NCI-H1092 (cell line): ENCODE measurements at places on chromosomes 5 and 9.

DNA sequence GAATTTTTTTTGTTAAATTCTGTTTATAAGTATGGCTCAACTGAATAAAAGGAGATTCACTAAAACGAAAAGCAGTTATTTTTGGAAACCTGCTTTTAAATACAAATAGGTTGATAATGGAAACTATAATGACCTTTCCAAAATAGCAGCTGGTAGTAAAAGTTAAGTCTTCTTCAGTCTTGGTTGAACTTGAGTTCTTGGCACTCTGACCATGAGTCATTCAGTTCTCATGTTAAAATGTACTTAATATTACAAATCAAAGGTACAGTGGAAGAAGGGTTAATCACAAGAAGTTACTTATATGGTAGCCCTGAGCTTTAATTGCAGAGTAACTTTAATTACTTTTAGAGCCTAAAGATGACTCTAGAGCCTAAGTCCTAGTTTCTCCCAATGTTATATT, 62.1 kb downstream of the KLF9 start:
- no peak for DNase-seq

GRCh38 chr5:180119031-180119902, 47.7 kb upstream of the RNF130 start:
- DNase-seq, result no peak

DNA sequence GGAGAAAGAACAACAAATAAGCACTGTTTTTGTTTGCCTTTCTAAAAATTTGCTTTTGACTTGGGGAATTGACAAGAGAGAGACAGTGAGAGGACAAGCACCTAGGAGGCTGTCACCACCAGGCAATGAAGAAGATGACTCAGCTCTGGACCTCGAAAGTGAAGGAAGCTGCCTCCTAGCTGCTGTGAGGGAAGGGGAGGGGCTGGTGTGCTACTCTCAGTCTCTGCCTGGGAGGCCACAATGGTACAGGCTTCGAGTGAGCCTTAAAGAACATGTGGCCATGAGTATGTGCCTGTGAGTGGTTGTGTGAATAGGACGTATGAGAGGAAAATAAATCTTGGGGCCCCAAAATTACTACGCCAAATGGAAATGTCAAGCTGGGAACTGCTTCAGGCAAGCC, 7.1 kb upstream of the PLK2 start:
- no peak for DNase-seq

- no peak for DNase-seq
Measured at GRCh38 chr9:37801287-37801850, 772 bp downstream of the DCAF10 start.

DNA sequence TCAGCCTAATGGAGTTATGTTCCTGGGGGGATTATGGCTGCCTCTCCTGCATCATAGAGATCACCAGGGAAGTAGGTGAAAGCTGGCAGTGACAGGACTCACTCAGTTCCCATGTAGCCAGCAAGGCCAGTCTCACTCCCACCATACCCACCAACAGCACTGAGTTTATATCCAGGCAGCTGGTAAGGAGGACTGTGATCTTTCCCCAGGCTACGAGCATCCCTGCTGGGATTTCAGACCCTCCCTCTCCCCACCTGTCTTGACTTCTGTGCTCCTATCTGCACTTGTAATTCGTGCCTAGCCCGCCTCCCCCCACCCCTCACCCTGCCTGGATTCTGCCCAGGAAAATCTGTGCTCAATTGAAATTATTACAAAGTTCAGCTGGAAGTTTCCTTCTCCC, 499.1 kb upstream of the NUDT12 start:
- DNase-seq, result no peak

DNA sequence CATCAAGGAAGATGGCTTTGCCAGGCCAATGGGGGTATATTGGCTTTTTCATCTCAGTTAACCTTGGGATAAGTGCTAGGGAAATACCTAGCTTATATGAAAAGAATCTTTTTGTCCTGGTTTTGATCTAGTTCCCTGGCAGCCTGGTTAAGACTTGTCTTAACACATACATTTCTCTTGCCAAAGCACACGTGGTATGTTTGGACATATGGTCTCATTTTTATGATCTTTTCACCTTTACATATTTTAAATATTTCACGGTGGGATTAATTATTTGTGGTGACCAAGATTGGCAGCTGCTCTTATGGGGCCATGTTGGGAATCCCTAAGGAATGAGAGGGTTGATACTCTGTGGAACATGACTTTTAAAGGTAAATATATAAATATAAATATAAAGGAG, 312.5 kb downstream of the NPR3 start:
- DNase-seq, result no peak

- no peak for DNase-seq
Measured at GRCh38 chr5:103003872-103004271, 116.1 kb downstream of the GIN1 start.

- no peak for DNase-seq
Measured at GRCh38 chr5:105428451-105429380, 1866.1 kb upstream of the NUDT12 start.

DNA sequence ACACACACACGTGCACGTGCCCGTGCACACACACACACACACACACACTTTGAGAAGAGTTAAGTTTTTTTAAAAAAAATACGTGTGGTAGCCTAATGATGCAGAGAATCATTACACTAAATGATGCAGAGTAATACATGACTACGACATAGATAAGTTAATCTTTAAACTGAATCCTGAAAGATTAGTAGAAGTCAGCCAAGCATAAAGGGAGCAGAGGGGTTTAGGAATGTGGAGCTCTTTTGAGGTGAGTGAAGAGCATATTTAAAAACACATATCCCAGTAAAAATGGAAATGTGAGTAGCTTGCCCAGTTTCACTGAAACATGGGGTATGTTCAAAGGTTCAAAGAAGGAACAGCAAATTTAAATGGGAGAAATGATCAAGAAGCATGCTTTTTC, 61.3 kb upstream of the TYRP1 start:
- DNase-seq, result no peak

DNA sequence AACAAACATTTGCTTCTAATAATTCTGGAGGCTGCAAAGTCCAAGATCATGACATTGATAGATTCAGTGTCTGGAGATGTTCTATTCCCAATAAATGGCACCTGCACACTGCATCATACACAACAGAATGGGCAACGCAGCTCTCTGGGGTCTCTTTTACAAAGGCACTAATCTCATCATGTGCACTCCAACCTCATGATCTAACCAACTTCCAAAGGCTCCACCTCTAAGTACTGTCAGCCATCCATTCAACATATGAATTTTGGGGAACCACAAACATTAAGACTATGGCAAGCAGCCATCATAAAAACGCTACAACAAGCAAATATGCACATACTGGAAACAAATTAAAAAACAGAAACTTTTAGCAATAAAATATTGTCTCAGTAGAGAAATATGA, 121.1 kb downstream of the CYLC2 start:
- no peak for DNase-seq

DNA sequence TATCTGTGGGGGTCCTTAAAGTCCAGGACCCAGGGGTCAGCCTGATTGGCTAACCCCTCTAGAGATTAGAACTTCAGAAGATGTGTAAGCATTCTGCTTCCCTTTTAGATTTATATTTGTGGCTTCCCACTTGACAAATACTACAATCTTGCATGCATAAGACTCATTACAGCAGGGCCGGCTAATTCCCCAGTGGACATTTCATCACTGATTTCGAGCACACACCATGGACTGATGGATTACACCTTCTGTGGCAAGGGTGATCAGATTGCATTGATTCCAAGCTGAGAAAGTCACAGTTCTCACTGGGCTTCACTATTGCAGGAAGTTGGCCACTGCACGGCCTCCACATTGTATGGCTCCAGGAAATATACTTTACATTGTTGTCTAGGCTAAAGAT, 65.8 kb upstream of the DAPK1 start:
- no peak for DNase-seq

DNA sequence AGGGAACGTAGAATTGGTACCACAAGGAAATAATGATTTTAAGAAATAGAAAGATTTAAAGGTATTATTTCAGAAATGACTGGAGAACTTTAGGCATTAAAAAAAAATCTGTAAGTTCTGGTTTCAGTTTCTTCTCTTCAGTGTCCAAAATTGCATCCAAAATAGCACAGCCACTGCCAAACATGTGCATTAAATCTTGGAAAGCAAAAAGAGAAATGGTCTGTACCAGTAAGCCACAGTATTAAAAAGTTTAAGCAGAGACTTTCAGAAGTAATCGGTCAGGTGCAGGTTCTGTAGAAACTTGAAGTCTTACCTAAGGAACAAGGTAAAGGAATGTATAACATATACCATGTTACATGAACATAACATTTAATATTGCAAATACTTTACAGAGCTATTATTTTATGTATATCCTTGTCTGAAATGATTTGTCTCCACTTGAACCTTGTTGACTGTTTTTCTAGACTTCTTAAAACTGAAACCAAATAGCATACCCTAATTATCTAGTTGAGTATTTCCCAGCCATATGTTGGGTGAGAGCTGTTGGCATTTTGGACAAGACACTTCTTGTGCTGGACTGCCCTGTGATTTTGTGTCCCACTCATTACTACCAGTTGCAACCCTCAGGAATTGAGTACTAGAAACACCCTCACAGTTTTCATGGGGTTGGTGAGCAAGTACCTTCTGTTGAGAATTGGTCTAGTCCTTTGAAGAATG, 32.1 kb downstream of the NIPBL start:
- no peak for DNase-seq

- no peak for DNase-seq
Measured at GRCh38 chr5:113237893-113238292, 196.9 kb downstream of the TSSK1B start.

GRCh38 chr5:90563108-90563507, 4.5 kb downstream of the ADGRV1 start:
- no peak for DNase-seq

DNA sequence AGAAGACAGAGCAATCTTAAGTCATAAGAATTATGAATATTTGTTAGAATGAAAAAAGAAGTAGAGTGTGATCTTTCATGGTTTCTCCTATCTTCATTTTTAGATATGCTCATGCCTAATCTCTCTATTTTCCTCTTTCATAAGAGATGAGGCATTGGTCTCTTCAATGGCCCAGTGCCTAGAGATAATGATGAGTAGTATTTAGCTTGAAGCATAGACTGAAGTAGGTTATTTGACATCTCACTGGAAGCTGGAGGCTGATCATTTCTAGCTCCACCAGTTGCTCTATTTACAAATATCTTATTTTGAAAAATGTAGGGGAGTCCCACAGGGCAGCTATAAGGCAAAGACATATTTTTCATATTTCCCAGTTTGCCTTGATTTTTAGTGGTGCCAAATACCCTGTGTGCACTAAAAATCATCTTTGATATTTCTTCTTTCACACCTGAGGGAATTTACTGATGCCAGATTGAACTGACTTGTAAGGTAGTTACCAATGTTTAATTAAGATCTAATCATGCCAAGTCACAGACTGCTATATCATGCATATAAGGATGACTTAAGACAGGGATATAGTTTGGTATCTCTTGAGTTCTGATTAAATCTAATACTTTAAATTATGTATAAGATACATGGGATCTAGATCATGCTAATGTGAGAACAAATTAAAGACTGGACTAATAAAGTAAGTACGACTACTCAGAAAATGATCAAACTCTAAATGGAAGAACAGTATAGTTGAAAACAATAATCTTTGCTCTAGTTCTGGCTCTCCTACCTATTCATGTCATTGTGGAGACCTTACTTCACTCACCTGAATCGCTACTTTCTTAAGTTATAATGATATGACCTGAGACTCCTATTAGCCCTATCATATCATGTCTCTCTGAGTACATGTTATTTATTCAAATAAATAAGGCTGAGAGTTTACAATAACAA, 108.2 kb upstream of the IFNE start:
- no peak for DNase-seq

DNA sequence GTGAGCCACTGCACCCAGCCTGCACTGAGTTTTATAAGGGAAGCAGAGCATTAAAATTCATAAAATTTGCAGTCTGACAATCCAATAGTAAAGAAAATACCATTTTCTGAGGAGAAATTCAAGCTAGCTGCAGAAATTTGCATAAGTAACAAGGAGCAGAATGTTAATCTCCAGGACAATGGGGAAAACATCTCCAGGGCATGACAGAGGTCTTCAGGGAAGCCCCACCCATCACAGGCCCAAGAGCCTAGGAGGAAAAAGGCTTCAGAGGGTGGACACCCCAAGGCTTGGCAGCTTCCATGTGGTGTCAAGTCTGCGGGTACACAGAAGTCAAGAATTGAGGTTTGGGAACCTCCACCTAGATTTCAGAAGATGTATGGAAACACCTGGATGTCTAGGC, 37.6 kb upstream of the MELK start:
- DNase-seq, result no peak
